ENCODE measurements at places on chromosomes 1 and 21.
A peak's percentile ranks its signal among the peaks of the same experiment; 100 is the strongest.

- H3K36me3 ChIP-seq = no peaks in the 10 kb centered on the region
- no peak overlapping the region for H3K27ac ChIP-seq
- no peaks in the 10 kb centered on the region for H3K27me3 ChIP-seq
- H3K4me1 ChIP-seq = no peaks in the 10 kb centered on the region
These were observed 31.9 kb upstream of the DENND1B start for GRCh38 chr1:197807216-197807615.

- H3K36me3 ChIP-seq = no peaks in the 10 kb centered on the region
- DNase-seq = no peak
- peaks cover 30% of the 10 kb centered on the region for H3K4me1 ChIP-seq
These were observed 28.5 kb downstream of the SLC16A1 start for GRCh38 chr1:112927462-112927990.

DNA sequence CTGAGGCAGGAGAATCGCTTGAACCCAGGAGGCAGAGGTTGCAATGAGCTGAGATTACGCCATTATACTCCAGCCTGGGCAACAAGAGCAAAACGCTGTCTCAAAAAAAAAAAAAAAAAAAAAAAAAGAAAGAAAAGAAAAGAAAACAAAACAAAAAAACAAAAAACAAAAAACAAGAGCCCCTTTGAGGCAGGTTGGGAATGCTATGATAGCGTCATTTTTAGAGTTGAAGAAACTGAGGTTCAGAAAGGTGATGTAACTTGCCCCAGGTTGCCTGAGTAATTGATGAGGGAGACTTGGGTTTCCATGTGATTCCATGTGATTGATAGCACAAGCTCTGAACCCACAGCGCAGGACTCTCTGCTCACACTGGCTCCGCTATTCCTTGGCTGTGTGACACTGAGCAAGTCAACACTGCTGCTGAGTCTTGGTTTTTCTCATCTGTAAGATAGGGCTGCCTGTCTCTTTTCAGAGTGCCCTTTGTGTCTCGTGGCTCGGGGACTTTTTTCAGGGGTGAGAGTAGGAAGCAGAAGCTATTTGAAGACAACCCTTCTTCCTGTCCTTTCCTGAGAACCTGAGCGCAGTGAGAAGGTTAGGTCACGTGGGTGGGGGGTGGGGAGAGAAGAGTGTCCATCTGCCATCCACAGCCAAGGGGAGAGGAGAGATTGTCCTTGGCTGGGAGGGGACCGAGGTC is 2.5 kb downstream of the CNR2 start:
- no peaks in the 10 kb centered on the region for H3K27me3 ChIP-seq
- H3K4me1 ChIP-seq = no peaks in the 10 kb centered on the region
- no peak overlapping the region for H3K4me3 ChIP-seq

- no peak for DNase-seq
- no peak overlapping the region for H3K27ac ChIP-seq
- no peaks in the 10 kb centered on the region for H3K4me1 ChIP-seq
- no peaks in the 10 kb centered on the region for H3K36me3 ChIP-seq
These were observed 20.7 kb upstream of the GJA5 start for GRCh38 chr1:147781056-147781471.

- H3K27me3 ChIP-seq = no peaks in the 10 kb centered on the region
- DNase-seq = no peak
- H3K27ac ChIP-seq = no peak overlapping the region
These were observed 181.3 kb downstream of the ATP6V1G3 start for GRCh38 chr1:198359024-198359653.

DNA sequence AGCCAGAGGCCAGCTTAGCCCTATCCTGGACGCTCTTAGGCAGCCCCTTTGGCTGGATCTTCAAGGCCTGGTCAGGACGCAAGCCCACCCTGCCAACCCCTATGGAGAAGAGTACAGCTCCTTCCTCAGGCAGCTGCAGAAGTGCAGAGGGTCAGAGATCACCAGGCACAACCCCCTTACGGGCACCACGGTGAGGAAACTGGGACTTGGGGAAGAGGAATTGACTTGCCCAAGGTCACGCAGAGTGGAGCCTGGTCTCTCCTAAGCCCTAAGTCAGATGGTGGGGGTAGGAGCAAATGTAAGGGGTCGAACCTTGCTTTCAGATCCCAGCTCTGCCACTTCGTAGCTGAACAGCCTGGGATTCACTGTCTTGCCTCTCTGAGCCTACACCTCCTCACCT is 3.7 kb downstream of the E2F2 start:
- H3K4me1 ChIP-seq = peaks cover 16% of the 10 kb centered on the region
- no peak overlapping the region for H3K4me3 ChIP-seq
- DNase-seq = no peak
- H3K36me3 ChIP-seq = no peaks in the 10 kb centered on the region
- H3K27ac ChIP-seq = no peak overlapping the region

DNA sequence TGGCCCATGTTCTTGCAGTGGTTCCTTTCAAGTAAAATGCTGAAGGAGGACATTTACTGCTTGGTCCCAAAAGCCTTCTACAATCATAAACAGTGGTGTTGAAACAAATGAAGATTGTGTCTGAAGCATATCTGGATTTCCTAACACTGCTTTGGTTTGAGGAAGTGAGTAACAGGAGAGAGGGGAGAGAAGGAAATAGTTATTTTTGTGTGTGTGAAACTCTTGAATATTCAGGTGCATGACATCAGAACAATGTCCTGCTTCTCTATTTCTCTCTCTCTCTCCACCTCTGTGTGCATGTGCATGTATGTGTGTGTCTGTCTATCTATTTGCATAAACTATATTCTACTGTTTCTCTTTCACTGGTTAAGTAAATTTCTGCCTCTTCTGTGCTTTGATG is 61.4 kb upstream of the TNFSF18 start:
- H3K36me3 ChIP-seq = no peaks in the 10 kb centered on the region
- no peak for DNase-seq
- H3K4me3 ChIP-seq = no peak overlapping the region
- H3K4me1 ChIP-seq = no peaks in the 10 kb centered on the region
- H3K27me3 ChIP-seq = no peaks in the 10 kb centered on the region

GRCh38 chr1:220803401-220804201 is 16.9 kb downstream of the MTARC1 start:
- H3K27ac ChIP-seq = peak overlapping the region; percentile 11
- no peak overlapping the region for H3K4me3 ChIP-seq
- H3K27me3 ChIP-seq = no peaks in the 10 kb centered on the region
- H3K36me3 ChIP-seq = peaks cover 6% of the 10 kb centered on the region

DNA sequence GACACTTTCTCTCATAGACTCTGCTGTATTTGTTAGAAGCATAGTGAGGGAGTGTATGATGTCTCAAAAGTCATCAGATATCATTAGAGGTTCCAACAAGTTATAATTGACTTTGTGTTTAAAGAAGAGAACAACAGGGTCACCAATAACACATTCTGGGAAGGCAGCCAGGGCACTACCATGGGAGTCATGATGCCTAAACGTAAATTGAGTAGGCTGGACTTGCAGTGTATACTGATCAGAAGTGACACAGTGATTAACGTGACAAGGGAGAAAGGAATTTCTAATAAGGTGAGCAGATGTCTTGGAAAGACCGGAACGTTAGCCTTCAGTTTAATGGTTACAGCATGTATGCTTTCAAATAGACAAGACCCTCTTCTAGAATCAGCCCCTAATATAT is 973.2 kb downstream of the NCAM2 start:
- H3K27ac ChIP-seq = no peak overlapping the region
- DNase-seq = no peak
- no peaks in the 10 kb centered on the region for H3K4me1 ChIP-seq
- no peaks in the 10 kb centered on the region for H3K27me3 ChIP-seq
- H3K36me3 ChIP-seq = no peaks in the 10 kb centered on the region

DNA sequence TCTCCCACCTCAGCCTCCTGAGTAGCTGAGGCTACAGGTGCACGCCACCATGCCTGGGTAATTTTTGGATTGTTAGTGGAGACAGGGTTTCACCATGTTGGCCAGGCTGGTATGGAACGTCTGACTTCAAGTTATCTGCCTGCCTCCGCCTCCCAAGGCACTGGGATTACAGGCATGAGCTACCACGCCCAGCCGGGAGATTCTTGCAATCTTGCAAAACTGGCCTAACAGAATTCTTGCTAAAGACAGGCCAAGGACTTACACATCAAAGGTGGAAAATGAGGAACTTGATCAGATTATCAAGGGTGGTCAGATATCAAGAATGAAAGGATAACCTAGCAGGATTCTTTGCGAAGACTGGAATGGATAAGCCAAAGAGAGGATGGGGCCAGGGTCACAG is 98.3 kb upstream of the TIAM1 start:
- peaks cover 10% of the 10 kb centered on the region for H3K4me1 ChIP-seq
- H3K27me3 ChIP-seq = no peaks in the 10 kb centered on the region
- peak overlapping the region; percentile 16 for H3K27ac ChIP-seq
- no peak overlapping the region for H3K4me3 ChIP-seq
- no peaks in the 10 kb centered on the region for H3K36me3 ChIP-seq

GRCh38 chr1:52296345-52296744 is 69.7 kb downstream of the CC2D1B start:
- no peak for DNase-seq
- no peak overlapping the region for H3K27ac ChIP-seq
- no peak overlapping the region for H3K4me3 ChIP-seq
- 0 out of 2 replicates have a peak, but pooled peaks cover 1% of the 10 kb centered on the region for H3K36me3 ChIP-seq

DNA sequence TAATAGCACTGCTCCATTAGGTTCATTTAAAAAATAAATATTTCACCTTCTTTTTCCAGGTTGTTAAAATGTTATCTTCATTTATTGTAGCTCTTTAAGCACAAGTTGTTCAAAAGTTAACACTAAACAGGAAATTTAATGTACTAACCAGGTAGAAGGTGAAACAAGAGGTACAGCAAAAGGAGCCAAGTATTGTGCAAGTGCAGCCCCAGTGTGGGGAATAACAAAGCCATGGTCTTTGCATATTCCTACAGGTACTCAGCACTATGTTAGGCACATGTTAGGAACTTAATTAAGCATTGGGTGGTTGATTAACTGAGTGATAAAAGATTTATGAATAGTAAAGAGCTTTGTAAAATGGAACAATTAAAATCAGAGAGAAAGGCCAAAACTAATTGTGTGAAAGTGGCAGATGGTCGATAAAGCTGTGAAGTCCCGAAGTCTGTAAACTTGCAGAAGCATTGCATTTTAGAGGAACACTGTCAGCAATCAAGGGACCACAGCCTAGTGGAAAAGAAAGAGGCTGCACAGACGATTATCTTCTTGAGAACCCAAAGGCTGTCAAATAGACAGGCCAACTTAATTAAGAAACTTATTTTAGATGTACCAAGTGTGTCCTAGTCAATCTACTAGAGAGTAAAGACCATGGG is 185.8 kb downstream of the SLC44A5 start:
- H3K36me3 ChIP-seq = no peaks in the 10 kb centered on the region
- H3K4me1 ChIP-seq = no peaks in the 10 kb centered on the region
- no peak overlapping the region for H3K4me3 ChIP-seq
- no peak for DNase-seq
- H3K27ac ChIP-seq = no peak overlapping the region

DNA sequence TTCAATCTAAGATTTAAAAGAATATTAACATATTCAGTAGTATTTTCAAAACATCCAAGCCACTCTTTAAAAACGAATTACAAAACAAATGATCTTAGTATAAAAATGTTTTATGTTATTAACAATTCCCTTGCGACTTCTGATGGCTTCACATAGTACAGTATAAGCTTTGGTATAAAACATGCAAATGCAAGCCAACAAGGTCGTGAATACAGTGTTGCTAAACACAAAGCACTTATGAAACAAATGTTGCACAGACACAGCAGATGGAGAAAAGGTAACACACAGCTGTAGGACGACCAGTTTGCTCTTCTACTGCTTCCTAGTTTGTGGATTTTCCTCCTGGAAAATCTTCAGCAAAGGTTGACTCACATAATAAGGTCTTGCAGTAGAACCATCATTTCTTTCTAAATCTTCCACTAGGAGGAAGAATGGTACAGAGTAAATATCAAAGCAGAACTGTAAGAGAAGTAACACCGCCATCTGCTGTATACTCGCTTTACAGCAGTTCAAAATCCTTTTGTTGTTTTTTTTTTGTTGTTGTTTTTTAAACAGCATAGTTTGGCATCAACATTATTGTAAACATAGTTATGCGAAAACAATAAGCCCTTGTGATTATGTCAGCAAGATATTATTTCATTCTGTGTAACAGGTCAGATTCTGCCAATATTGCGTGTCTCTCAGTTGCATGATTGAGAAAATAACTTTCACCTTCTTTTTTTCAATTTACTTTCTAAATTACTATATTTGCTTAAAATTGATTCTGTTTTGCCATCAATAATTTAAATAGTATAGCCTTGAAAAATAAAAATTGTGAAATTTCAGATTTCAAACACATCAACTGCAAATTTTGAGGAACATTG is 69.5 kb downstream of the LHX8 start:
- H3K4me1 ChIP-seq = no peaks in the 10 kb centered on the region
- H3K27me3 ChIP-seq = no peaks in the 10 kb centered on the region
- H3K36me3 ChIP-seq = no peaks in the 10 kb centered on the region
- H3K4me3 ChIP-seq = no peak overlapping the region

GRCh38 chr1:168008595-168008994 is 71.7 kb upstream of the MPC2 start:
- H3K4me1 ChIP-seq = no peaks in the 10 kb centered on the region
- H3K36me3 ChIP-seq = no peaks in the 10 kb centered on the region
- no peak for DNase-seq
- no peaks in the 10 kb centered on the region for H3K27me3 ChIP-seq
- no peak overlapping the region for H3K4me3 ChIP-seq
- H3K27ac ChIP-seq = no peak overlapping the region

DNA sequence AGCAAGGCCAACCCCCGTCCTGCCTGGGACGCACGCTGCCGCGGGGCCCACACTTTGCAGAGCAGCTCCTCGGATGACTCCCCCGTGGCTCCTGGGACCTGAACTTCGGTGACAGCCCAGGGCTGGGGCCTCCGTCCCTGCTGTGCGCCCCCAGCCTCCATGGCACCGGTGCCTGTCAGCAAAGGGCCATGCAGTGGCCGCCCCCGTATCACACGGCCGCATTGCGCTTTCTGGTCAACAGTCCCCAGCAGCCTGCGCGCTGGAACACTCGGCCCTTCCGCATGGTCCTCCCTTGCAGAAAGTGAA is 18.0 kb downstream of the NADK start:
- no peaks in the 10 kb centered on the region for H3K27me3 ChIP-seq
- no peak overlapping the region for H3K27ac ChIP-seq
- no peaks in the 10 kb centered on the region for H3K4me1 ChIP-seq
- no peak overlapping the region for H3K4me3 ChIP-seq
- peaks cover 2% of the 10 kb centered on the region for H3K36me3 ChIP-seq
